Anterior cingulate cortex (tissue), 58 donors: ENCODE measurements at places on chromosomes 5 and 9.

DNA sequence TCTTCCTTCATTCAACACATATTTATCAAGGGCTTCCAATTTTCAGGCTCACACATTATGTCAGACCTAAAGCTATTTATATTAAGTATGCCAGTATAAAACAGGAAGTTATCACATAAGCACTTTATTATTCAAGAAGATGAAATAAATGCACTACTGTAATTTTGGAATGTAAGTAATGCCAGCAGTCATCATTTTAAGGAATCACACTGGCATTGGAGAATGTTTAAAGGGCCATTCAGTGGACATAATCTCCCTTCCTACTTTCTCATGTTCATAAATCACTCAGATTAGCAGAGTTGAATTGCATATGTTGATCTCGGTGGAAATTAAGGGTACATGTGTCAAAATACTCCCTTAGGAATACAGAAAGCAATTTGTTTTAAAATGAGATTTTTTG is 164.4 kb downstream of the GIN1 start:
- no peak for DNase-seq

DNA sequence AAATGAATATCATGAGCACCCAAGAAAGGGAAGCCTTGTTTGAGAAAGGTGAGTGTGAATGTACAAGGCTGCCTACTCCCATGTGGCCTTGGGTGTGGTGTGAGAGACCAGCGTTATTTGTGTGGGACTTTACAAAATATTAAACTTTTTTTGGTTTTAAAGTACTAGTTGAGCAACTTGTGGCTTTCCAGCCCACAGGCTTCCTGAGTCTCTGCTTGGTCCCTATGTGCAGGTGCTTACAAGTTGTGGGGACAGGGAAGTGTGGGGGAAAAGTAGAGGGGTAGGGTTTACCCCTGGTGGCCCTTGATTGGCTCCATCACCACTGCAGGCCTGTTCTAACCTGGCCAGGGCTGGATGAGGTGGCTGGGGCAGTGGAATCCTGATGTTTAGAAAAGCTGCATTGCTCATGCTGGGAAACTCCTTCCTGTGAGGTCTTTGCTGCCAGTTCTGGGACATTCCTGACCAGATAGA is 19.7 kb downstream of the PTTG1 start:
- DNase-seq = no peak

DNA sequence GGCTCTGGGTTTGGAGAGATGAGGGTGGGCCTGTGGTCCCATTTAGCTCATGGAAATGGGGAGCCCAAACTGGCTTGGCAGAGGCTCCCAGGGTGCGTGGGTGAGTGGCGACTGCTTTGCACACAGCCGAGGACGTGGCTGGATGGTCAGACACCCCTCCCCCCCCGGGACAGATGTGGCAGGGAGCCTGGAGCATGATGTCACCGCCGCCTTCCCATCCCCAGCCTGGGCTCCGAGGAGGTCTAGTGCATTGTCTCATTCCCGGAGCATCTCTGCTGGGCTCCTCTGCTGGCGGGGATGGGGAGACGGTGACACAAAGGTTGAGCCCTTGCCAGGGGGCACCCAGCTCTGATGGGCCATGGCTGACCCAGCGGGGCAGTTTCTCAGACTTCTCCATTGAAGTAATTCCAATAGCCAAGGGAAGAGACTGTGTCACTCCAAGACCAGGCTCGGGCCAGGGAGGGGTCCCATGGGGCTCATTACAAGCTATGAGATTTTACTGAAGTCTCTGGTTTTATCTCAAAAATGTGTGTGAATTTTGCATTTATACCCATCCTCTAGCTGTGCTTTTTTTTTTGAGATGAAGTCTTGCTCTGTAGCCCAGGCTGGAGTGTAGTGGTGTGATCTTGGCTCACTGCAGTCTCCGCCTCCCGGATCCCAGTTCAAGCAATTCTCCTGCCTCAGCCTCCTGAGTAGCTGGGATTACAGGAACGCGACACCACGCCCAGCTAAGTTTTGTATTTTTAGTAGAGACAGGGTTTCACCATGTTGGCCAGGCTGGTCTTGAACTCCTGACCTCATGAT is 36.1 kb downstream of the HMCN2 start:
- DNase-seq = no peak

DNA sequence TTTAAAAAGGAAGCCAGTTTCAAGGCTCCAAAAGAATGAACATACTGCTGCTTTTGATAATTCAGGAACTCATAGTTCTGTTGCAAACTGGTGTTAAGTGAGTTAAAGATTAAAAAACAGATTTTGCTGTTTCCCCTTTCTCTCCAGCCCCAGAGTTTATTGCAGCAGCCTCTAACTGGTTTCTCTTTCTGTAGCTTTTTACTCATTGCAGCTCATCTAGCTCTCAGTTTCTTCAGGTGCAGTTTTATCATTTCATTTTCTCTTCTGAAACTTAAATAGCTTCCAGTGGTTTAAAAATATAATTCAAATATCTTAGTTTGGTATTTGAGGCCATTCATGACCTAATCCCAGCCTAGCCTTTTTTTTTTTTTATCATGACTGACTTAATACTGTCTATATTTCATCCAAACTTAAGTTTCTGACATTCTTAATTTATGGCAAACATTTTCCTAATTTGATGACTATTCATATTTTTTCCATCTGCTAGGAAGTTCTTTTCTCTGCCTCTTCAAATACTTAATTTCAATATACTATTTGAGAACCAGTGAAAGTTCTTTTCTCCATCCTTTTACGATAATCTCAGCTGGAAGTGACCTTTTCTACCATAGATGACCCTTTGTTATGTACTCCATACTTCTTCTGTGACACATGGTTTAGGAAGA is 252.7 kb upstream of the GRIA1 start:
- no peak for DNase-seq

- DNase-seq = no peak
Observed at GRCh38 chr5:14174230-14174636, 31.1 kb downstream of the TRIO start.

GRCh38 chr9:124000784-124001457 is 10.6 kb upstream of the LHX2 start:
- DNase-seq = no peak

GRCh38 chr5:173301695-173302545 is 26.3 kb downstream of the STC2 start:
- no peak for DNase-seq

DNA sequence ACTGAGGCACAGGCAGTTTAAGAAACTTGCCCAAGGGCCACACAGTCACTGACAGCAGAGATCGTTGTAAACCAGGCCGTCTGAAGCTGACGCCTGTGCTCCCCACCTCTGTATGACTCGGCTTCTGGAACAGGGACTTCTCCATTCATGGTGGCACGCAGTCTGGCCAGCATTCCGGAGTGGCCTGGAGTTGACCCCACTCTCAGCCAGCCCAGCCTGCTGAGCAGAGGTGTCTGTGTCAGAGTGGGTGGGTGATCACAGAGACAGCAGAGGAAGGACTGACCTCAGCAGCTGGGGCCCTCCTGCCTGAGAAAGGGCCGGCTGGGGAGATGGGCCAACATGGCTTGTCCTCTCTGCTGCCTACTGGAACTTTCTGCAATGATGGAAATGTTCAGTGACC is 12.6 kb downstream of the LRSAM1 start:
- DNase-seq = no peak

DNA sequence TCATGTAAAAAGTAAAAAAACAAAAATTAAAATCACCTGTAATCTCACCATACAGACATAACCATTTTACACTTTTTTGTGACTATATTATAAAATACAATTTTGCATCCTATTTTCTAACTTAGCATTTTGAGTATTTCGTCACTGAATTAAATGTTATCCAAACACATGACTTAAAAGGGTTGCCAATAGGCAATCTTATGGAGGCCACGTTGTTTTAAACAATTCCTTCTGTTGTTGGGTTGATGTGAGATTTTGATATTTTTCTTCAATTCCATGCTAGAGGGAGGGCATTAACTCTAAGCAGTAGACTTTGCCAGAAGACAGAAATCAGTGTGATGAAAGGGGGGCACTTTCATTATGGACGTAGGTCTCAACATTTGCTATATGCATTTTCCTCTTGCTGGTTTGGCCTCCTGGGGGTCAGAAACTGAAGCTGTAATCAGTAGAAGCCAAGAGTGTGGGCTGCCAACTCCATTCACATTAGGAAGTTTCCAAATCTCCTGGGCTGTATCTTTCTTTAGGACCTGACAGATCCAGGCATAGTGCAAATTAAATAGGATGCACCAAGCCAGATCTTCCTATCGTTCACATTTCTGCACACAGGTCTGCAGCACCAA is 614.2 kb upstream of the CLINT1 start:
- no peak for DNase-seq

DNA sequence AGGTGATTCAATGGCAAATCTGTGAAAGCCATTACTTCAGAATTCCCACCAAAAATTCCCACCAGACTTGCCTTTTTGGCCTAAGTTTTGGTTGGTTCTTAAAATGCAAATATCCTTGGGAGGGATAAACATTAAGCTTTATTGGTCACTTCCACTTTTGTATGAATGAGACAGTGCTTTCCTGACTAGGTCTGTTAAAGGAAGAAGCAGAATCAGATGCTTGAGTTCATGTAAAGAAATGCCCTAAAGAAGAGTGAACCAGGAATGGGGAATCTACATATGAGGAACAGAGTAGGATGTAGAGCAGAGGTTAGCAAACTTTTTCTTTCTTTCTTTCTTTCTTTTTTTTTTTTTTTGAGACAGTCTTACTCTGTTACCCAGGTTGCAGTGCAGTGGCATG is 129.3 kb downstream of the GCNT1 start:
- DNase-seq = no peak

DNA sequence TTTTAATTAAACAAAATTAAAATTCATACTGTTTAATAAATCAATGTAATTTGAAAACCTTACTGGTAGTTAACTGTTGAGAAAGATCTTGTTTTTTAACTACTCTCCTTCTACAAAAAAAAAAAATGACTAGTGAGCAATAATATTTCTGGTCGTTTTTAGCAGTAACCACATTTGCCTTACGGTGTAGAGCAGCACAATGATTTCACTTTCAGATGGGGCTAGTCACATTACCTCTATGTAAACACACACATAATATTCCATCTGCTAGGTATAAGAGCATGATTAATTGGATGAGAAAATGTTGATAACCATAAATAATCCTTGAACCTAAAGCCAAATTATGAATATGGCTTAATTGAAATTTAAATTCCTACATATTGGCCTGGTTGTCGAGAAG is 198.1 kb downstream of the CHSY3 start:
- no peak for DNase-seq

DNA sequence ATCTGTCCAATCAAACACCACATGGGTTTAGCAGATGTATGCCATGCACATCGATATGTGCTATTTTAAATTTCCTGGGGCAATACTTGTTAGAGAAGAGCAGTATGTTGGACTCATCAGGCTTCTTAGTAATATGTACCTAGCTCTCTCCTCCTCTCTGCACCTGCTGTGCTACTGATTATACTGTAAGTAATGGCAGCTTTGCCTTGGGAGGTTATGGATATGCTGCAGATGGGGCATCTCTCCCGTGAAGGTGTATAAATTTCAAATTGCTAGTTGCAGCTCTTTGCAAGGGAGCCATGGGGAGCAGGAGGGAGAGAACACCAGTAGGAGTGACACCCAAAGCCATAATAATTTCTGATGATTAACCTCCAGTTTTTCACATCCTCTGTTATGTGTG is 101.5 kb downstream of the SPATA31D1 start:
- no peak for DNase-seq

DNA sequence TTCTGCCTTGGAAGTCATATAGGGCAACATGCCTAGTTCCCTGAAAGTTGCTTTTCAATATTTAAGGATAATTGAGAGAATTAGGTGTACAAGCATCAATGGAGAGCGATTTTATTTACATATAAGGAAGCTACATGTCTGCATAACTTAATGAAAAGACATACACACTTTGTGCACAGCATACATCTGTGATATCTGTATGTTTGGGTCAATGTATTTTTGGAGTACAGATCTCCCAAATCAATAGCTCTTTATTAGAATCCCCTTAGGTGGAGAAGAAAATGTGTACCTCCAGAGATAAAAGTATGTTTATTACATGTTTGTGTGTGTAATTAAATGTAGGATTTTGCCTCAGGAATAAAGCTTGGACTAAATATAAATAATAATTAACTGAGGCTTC is 373.7 kb upstream of the CCNH start:
- DNase-seq = no peak

DNA sequence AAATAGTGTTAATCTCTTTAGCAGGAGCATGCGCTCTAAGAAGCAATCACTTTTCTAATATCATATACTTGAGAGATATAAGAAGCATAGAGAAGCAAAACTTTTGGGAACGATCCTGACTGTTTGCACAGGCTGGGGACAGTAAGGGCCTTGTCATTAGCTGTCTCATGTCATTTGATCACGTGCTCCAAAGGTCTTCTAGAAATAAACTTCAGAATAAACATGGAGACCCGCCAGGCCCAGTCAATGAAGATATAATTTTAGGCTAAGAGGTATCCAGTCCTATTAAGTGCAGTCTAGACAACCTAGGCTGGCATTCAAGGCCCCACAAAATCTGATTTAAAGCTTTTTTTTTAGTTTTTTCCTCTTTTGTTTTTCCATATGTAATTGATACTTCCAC is 111.0 kb upstream of the APC start:
- no peak for DNase-seq

DNA sequence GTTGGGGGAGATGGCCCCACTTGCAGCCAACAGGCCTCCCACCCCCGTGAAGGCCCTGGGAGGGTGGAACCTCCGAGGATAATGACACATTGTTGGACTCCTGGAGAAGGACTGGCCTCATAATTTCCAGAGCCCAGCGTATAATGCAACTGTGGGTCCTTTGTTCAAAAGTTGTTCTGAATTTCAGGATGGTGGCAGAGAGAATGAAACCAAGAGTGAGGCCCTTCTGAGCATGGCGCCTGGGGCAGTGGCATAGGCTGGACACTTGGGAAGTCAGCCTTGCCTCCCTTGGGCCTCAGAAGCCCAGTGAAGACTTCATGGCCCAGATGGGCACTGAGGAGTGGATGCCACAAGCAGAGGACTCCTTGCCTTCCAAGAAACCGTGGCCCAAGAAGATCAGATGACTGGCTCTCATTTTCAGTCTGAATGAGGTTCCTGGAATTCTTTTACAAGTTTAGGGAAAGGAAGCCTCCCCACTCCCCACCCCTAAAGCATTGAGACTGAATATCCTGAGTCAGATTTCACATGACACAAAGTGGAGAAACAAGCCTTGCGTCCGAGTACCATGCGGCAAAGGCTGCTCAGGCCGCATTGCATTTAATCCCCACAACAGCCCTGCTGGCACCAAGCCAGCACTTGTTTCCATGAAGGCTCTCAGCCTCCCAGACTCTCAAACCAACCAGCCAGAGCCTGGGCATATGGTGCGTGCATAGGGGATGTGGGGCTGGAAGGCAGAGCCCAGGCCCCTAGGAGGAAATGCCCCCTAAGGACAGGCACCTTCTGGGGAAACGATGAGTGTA is 96.7 kb upstream of the SMIM23 start:
- no peak for DNase-seq

DNA sequence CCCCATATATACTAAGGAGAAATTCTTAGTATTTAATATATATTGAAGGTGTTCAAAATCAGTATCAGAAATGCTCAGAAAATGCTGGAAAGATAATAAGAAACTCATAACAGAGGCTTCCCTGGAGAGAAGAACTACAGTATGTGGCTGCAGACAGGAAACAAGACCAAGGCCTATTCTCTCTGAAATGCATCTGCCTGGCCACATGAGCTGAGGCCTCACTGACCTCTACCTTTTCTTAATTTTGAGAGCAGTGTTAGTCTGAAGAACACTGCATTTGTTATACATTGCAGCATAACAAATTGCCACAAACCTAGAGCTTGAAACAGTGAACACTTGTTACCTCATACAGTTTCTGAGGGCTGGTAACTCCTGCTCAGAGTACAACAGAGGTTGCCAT is 133.4 kb upstream of the SPEF2 start:
- no peak for DNase-seq
